ENCODE measurements at places on chromosomes 2 and 18.

GRCh38 chr18:13243363-13243762 is 24.8 kb downstream of the LDLRAD4 start:
- no peak for DNase-seq

GRCh38 chr2:204264621-204265140 is 280.6 kb upstream of the PARD3B start:
- DNase-seq = no peak

GRCh38 chr18:36308711-36309435 is 11.4 kb downstream of the FHOD3 start:
- DNase-seq = no peak

GRCh38 chr2:120883607-120884440 is 148.2 kb downstream of the GLI2 start:
- DNase-seq = no peak

DNA sequence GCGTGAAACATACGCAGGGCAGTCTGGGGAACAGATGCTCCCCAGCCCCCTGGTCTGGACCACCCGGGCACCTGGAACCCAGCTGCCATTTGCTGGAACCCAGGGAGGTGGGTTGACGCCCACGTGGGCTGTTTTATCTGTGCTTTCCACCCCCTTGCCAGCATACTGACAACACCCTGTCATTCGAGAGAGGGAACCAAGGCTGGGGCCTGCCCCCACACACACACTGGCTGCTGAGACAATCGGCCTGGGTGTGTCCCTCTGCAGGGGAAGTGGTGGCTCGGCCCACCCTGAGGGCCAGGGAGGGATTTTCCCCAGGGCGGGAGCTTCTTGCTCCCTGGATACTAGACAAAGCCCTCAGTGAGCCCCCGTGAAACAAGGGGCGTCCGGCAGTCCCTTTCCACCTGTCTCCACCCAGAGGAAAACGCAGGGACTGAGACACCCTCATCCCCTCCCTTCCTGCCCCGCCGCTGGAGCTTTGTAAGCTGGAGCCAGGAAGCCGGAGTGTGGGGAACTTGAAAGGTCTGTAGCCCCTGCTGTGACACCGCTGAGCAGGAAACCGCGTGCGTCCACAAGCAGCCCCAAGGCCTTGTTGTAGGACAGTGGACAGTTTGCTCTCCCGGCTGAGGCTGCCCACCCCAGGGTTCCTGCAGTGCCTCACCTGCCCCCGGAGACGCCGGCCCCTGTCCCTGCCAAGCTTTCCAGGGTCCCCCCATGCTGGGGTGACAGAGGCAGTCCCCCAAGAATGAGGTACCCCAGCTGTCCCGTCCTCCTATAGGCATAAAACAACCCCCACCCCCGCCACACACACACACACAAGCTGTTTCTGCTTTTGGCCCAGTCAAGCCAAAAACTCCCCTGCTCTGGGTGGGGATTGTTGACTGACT is 14.1 kb upstream of the KLF11 start:
- no peak for DNase-seq

GRCh38 chr2:179682756-179683155 is 178.7 kb downstream of the ZNF385B start:
- no peak for DNase-seq

DNA sequence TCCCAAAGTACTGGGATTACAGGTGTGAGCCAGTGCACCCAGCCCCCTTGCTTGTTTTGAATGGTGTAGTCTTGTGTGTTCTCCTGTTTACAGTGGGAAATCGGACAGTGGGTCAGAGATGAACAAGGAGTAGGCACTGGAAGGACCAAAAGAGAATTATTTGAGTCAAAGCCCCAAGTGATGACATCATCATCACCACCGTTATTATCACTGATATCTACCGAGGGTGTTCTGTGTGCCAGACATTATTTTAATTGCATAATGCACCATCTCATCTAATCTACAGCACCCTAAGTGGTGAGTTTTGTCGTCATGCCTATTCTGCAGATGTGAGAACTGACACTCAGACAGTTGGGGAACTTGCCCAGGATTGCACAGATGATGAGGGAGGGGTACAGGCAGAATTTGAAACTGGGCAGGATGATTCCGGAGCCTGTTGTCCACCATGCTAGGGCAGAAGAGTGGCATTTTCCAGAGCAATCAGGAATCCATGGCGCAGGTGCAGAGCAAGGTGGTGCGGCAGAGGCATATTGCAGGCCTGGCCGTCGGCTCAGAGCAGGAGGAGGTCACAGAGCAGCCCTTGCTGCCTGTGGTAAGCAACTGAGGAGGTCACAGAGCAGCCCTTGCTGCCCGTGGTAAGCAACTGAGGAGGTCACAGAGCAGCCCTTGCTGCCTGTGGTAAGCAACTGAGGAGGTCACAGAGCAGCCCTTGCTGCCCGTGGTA is 137.0 kb upstream of the HDAC4 start:
- DNase-seq = no peak

GRCh38 chr2:206266130-206267125 is 8.0 kb upstream of the ZDBF2 start:
- no peak for DNase-seq

- DNase-seq = no peak
Observed at GRCh38 chr2:165371356-165371755, 98.1 kb upstream of the CSRNP3 start.

GRCh38 chr2:35526741-35527140 is 828.8 kb upstream of the CRIM1 start:
- DNase-seq = peak; percentile 13

- DNase-seq = no peak
Observed at GRCh38 chr2:172472446-172473033, 45.2 kb downstream of the ITGA6 start.

- DNase-seq = peak; percentile 8
Observed at GRCh38 chr2:112187805-112188596, 49.8 kb downstream of the FBLN7 start.

- DNase-seq = no peak
Observed at GRCh38 chr2:36605273-36605672, 7.3 kb upstream of the FEZ2 start.

DNA sequence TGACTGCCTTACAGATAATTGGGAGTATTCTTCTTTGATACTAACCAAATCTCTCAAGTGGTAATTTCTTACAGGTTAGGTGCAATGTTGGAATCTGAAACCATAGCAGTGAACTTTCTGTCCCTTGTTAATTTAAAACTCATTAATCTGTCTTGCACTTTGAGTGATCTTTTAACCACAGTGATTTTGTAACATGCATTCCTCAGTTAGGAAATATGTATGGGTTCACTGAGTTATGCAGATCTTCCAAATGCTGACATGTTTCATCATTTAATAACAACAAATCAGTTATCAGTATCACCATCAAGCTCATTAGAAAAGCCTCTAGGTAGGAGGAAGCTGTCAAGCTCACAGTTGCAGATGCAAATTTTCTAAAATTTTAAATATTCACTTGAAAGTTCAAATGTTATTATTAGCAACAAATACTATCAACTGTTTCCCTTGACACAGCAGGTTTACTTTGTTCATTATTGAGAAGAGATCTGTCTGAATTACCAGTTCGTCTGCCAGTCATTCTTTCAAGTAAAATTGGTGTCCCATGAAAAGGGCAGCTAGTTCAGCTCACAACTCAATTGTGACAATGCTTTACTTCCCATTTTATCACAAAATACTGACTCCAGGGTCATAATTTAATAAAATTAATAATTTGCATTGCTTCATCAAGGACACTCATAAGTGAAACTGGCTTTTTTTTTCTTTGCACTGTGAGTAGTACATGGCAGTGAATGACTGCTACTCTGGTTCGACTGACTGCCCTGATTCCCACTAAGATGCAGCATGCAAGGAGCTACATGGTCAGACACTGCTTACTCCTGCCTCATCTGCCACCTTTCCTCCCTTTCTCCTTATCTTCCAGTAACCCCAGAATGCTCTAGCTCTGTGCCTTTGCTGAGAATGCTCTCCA is 31.6 kb downstream of the SUCLG1 start:
- peak; percentile 67 for DNase-seq

GRCh38 chr2:102487761-102488462 is 14.9 kb downstream of the SLC9A4 start:
- peak; percentile 89 for DNase-seq

- no peak for DNase-seq
Observed at GRCh38 chr2:8580316-8581233, 101.3 kb upstream of the ID2 start.

- DNase-seq = peak; percentile 44
Observed at GRCh38 chr2:160201849-160202539, 1.9 kb upstream of the ITGB6 start.

DNA sequence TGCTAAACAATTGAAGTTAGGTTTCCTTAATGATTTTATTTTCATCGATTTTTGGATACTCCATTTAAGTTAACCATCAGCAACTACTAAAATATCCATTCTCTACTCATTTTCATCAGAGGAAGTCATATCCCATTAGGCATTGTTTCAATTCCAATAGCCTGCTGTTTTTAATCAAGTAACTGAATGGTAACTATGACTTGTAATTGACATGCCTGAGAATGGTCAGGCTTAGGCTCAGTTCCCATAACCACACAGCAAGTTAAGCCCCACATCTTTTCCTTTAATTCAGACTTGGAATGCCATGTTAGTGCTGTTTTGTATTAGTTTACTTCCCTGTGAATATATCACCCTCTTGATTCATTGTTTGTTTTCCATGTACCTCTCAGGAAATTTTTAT is 398.8 kb downstream of the ARHGAP15 start:
- peak; percentile 21 for DNase-seq

DNA sequence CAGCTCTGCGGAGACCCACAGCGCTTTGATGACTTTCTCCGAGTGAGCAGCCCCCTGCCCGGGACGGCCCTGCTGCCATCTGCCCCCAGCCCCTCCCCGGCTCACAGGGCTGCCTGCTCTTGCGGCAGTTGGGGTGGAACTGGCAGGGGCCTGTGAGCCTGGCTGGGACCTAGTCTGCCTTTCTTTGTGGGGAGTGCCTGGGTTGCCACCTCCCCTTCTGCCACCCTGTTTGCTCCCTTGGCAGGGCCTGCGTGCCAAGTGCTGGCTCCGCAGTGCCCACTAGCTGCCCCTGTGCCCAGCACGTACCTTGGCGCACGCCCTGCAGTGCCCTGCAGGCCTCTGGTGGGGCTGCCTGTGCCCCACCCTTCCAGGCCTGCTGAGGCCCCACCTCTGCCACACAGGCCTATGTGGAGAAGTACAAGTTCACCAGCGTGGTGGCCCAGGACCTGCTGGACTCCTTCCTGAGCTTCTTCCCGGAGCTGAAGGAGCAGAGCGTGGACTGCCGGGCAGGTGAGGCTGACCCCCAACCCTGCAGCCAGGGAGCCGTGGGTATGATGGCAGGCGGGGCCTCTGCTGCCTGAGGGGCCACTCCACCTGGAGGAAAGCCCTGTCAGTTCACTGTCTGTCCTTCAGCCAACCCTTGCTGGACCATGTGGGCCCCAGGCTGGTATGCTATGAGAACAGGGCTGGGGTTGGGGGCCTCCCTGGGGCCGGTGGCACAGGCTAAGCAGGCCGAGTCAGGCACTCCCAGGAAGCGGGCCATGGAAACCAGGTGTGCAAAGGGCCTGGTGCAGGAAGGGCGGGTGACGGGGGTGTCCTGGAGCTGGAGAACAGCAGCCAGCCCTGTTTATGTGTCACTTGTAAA is 7.0 kb downstream of the RNPEPL1 start:
- DNase-seq = no peak

Data from astrocyte (in vitro differentiated cells and primary cell).